ENCODE measurements at places on chromosomes 6 and 20.

- no peak for DNase-seq
Measured at GRCh38 chr20:32450484-32451061, 92.4 kb downstream of the ASXL1 start.

- no peak for DNase-seq
Measured at GRCh38 chr20:7248281-7249201, 481.1 kb downstream of the BMP2 start.

GRCh38 chr6:72861935-72862432, 240.1 kb downstream of the KCNQ5 start:
- DNase-seq, result peak; percentile 36

- DNase-seq, result peak; percentile 76
Measured at GRCh38 chr6:125780540-125781313, 10.0 kb upstream of the NCOA7 start.

- no peak for DNase-seq
Measured at GRCh38 chr20:41275301-41275731, 42.2 kb downstream of the ZHX3 start.

DNA sequence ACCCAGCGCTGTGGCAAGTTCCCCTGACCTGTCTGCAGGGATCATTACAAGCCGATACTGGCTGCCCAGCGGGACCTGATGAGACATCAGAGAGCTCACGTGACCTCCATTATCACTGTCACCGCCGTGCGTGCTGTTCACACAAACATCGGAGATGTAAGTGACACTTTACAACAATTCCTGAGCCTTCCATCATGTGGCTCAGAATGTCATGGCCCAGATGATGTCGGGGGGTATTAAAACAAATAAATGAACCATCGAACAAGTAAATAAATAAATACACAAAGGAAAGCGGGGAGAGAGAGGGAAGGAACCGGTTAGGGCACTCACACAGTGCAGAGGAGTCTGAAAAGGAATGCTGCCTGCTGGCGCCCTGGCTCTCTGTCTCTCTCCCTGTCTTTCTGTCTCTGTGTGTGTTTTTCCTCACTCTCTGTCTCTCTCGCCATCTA, 195.1 kb downstream of the BMP7 start:
- no peak for DNase-seq

- DNase-seq, result no peak
Measured at GRCh38 chr6:43254846-43255245, 11.6 kb downstream of the TTBK1 start.

DNA sequence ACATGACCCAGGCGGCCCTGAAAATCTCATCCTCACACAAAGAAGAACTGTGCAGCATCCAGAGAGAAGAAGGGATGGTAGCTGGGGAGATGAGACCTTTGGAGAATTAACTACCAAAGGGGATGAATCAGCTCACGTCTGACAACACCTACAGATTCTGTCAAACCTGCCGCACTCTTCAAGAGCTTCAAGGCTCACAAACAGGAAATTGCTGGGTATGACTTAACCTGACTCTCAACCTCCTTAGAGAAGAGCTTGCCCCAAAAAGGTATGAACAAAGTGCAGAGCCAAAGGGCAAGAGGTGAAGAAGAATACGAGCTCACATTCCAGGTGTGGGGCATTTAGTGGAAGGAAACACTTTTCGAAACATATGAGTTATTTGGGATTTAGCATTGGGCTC, 139.8 kb downstream of the BACH2 start:
- no peak for DNase-seq

DNA sequence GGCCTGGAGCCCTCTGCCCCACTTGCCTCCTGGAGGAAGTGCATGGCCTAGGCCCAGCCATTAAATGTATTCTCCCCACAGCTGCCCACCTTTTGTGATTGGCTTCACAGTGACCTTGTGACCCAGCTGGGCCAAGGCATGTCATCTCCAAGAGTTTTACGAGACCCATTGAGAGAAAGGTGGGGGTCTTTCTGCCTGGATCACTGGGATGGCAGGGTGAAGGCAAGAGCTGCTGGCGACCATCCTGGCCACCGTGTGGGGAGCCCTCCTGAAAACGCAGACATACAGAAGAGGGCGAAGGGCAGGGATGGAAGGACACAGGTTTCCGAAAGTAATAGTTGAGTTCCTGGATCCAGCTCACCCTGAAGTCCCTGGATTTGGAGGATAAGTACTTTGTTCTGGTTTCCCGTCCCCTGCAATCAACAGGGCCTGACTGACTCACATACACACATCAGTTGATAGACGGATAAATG, 12.3 kb upstream of the SPO11 start:
- DNase-seq, result no peak

DNA sequence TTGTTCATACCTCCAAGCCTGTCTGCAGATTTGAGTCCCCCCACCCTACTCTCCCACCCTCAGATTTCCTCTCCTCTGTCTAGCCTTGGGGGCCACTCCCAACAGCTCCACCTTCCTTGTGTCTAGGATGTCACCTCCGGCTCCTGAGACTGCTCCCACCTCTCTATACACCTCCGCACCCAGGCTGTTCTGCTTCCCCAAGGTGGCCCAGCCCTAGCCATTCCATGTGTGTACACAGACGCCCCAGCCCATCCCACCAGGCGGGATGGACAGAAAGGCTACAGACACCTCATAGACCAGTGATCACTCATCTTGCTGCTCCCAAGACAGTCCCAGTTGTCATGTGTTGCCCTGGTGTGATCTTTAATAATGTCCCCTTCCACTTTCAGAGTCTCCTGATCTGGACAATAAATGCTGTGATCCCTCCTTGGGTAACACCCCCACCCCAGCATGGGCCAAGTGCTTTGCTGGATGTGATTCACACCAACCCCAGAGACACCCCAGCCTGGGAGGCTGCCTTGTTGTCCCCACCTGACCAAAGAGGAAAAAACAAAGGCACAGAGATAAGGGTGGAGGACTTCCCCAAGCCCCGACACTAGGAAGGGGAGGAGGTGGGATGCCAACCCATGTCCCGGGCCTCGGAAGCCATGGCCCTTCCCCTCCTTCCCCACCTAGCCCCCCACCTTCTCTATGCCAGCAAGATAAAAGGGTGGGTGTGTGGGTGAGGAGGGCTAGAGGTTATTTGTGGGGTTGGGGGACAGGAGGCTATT, 36.1 kb downstream of the MDFI start:
- no peak for DNase-seq

DNA sequence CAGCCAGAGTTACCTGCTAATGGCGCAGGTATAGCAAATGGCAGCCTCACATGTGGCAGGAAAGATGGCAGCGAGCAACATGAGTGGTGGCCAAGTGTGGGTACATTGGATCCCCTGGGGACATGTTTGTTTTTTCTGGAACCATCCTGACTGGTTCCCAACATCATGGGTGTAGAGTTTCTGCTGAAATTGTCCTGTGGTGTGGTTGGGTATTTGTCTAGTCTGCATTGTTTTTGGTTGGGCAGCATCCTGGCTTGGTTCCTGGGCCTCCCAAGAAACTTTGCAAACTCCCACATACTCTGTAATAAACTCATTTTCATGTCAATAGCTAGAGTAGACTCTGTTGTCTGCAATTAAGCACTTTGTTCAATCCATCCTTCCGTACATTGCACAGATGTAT, 282.6 kb downstream of the CDC5L start:
- no peak for DNase-seq

DNA sequence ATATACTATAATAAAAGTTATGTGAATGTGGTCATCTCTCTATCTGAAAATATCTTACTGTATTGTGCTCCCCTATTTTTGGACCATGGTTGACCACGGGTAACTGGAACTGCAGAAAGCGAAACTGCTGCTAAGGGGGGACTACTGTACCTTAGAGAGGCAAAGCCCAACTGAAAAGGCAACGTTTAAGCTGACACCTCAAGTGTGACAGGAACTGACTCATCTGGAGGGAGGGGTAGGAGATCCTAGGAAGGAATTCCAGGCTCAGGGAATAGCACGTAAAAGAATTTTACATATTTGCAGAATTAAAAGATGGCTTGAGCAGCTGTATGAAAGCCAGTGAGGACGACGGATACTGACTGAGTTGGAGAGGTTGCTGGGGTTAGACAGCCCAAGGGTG, 34.8 kb downstream of the ELOVL2 start:
- no peak for DNase-seq

DNA sequence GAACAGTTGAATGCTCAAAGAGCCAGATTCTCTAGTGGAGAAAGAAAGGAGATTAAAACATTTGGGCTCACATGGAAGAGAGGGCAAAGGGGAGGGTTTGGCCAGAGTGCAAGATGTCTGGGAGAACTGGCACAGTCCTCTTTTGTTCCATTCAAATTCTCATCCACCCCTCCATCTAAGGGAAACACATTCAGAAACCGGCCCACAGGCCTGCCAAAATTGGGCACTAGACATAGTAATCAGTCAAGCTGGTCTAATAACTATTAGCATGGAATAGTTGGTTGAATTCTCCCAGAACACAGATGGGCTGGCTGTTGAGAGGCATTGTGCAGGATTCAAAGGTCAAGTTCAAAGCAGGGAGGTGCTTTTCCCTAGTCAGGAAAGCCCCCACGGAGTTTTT, 341.4 kb upstream of the IRAK1BP1 start:
- DNase-seq, result no peak
